ENCODE measurements at places on chromosomes 12 and 14.

DNA sequence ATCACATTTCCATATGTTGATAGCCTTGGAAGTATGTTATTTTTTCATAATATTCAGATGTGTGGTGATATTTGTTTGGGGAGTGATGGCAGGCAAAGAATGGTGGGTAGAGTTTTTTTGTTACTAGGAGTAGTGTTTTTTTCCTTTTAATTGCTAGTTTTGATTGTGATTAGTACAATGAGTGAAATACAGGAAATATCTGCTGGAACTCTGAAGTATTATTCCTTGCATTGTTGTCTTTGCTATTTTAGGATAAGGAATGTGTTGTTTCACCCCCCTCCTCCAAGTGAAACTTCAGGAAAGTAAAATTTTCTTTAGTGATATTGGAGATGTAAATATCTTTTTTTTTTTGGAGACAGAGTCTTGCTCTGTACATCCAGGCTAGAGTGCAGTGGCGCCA is 105.4 kb downstream of the DIP2B start:
- DNase-seq: no peak

DNA sequence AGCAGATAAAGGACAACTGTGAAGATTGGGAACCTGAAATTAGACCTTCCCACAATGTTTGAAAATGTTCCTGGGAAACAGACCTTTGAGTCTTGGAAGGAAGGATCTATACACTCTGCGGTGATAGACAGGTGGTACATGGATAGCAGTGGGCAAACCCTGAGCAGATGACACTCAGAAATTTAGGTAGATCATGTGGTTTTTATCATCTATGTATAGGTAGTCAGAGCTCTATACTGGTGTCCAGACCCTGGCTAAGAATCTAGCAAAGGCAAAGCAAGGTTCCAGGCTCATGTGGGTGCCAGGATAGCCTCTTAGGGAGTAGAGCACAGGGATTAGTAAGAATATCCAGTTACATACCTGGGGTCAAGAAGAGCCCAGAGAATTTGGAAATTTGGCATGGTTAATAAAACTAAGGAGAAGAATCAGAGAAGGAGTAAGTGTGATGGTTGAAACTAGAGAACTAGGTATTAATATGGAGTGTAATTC is 331.2 kb upstream of the FBXO33 start:
- no peak for DNase-seq

GRCh38 chr12:90576707-90577106 is 378.3 kb downstream of the CCER1 start:
- no peak for DNase-seq

GRCh38 chr12:80707126-80707829 is at the start of gene MYF6:
Gene MYF6, plus strand, starts transcription at chr12:80707634. Its CDS starts 86 bp downstream, at chr12:80707720.
- DNase-seq: no peak

- no peak for DNase-seq
These were observed 47.3 kb downstream of the KDM2B start for GRCh38 chr12:121533394-121534090.

- no peak for DNase-seq
These were observed at the start of gene JAG2 for GRCh38 chr14:105168496-105168978. Gene JAG2, minus strand, starts transcription at chr14:105168776. Its CDS starts 356 bp downstream, at chr14:105168420.

- DNase-seq: no peak
These were observed 28.1 kb downstream of the SPRING1 start for GRCh38 chr12:116709768-116710167.

DNA sequence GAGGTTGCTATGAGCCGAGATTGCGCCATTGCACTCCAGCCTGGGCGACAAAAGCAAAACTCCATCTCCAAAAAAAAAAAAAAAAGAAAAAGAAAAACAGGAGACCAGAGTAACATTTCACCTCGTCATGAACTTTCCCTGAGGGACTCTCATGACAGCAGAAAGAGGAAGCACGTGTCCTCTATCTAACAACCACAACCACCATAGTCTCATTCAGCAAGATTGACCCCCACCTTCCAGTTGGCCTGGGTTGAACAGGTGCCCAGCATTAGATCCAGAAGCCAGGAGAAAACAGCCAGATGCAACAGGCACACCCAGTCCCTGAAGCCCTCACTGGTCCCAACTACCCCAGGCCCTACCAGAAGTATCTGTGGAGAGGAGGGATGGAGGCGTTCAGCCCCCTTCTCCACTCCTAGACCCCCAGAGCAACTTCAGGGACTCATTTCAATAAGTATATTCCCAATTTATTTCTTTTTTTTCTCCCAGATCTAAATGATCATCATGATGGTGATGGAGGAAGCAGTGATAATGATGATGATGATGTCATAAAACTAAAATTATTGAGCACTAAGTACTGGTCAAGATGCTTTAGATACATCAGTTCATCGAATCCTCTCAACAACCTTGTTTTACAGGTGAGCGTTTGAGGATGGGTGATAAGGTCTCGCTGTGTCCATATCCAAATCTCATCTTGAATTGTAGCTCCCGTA is 235.0 kb downstream of the EFCAB11 start:
- DNase-seq: no peak

GRCh38 chr12:111636209-111636945 is 37.3 kb upstream of the ATXN2 start:
- DNase-seq: peak; percentile 93

GRCh38 chr14:56798447-56799342 is 11.6 kb downstream of the OTX2 start:
- DNase-seq: no peak

GRCh38 chr12:5187136-5187535 is 143.5 kb downstream of the KCNA5 start:
- no peak for DNase-seq

DNA sequence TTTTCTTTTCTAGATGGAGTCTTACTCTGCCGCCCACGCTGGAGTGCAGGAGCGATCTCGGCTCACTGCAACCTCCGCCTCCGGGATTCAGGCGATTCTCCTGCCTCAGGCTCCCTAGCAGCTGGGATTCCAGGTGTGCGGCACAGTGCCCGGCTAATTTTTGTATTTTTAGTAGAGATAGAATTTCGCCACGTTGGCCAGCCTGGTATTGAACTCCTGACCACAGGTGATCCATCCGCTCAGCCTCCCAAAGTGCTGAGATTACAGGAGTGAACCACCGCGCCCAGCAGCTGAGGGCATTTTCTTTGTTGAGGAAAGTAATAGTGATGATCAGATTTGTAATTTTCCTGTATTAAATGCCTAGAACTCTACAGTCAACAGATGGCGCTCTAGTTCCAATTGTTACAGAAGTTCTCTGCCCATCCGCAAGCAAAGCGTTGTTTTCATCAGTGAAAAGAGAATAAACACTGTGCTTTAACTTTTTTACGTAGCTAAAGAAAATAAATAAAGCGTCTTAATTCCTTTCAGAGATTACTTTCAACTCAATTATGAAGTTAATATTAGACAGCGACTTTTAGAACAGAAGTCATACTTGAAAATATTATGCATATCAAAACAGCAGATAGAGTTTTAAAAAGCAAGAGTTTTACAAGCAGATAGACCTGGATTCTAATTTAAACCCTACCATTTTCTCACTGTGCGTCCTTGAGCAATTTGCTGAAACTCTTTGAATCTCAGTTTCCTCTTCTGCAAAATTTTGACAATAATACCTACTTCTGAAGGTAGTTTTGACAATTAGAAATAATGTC is 335.1 kb downstream of the DUSP6 start:
- DNase-seq: peak; percentile 75

DNA sequence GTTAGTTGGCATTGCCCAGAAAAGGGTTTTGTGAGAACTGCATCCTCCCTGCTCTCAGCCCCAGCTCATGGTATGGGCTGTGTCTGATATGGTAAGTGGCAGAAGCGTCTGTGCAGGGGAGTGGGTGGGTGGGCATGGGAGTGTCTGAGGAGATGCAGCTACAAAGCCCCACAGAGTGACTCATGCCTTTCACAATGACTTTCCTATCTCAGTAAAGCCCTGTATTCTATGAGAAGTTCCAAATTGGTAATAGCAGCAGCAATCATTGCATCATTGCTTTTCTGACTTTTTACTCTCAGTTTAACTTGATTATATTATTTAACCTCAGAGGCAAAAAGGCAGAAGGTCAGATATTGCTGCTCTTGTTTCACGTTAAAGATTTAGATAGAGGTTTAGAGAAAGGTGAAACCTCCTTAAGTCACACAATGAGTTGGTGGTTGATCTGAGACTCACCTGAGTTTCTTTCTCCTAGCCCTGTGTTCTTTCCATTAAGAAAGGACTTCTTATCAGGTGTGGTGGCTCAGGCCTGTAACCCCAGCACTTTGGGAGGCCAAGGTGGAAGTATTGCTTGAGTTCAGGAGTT is 171.7 kb downstream of the SLC5A8 start:
- DNase-seq: no peak

- no peak for DNase-seq
These were observed 3.4 kb upstream of the TEX22 start for GRCh38 chr14:105394714-105395537.

DNA sequence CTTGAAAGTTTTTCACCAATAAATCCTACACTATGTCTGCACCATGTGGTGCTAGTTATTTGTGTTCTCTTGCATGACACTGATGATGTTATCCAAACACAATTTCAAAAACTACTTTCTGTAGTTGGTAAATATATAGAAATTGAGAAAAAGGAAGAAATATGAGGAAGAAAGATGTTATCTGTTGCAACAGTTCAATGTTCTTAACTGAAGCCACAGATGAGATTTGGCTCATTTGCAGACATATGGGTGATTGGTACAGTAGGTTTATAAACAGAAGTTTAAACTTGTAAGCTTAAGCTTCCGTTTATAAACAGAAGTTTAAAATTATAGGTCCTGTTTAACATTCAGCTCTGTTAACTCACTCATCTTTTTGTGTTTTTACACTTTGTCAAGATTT is at the start of gene CLEC12A:
TSS of gene CLEC12A (plus strand) at position 229 of the 400 bp plus-strand sequence. CDS start 188 bp downstream, outside the sequence.
- DNase-seq: no peak

- DNase-seq: peak; percentile 81
These were observed 224.6 kb upstream of the CRY1 start for GRCh38 chr12:107317751-107318555.

DNA sequence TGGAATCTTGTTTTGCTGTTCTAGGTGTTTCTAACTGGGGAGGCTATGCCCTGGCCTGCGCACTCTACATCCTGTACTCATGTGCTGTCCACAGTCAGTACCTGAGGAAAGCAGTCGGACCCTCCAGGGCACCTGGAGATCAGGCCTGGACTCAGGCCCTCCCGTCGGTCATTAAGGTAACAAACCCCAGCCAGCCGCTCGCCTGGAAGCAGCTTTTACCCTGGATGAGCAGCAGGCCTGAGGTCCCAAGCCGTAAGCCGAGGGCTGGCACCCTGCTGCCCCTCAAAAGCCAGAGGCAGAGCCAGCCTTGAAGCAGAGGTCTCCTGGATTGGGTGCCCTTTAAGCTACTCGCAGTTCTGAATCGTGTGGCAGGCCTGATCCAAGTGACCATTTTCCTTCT is 29.1 kb downstream of the GPR68 start:
- no peak for DNase-seq

DNA sequence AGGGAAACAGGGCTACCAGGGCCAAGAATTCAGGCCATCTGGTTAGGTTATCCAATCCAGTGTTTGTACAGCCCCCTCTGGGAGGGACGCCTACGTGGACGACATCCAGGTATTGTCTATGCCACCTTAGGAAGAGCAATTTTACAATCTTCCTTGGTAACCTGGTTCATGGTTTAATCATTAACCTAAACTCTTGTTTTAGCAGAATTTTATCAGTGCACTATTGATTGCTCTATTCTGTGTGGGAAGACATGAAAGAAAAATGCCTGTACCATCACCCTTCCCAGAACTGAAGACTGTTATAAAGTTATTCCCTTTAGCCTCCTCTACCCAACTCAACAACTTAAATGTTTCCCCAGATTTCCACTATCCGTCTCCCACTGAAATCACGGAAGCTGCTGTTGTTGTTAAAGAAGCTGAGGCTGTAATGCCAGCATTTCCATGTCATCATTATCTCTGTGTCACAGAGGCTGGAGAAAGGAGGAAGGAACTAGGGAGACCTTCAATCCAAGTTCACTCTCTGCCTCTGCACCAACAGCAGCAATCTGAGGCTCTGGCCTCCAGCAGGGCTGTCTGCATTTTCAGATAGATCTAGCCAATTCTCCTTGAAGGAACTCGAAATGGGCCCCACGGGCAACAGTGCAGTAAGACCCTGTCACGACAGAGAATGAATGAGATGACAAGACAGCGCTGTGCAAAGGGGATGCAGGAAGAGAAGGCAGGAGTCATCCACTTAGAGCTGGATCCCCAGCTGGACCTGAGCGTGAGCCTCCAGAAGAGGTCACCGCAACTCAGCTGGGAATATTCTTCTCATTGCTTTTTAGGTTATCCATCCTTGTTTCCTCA is 183.4 kb upstream of the GZMB start:
- peak; percentile 67 for DNase-seq

GRCh38 chr12:26833743-26834490 is 923 bp upstream of the ITPR2 start:
- DNase-seq: peak; percentile 29

- no peak for DNase-seq
These were observed 36.7 kb downstream of the PRICKLE1 start for GRCh38 chr12:42552822-42553221.

- DNase-seq: no peak
These were observed 113.6 kb downstream of the ZFP36L1 start for GRCh38 chr14:68679301-68679700.

DNA sequence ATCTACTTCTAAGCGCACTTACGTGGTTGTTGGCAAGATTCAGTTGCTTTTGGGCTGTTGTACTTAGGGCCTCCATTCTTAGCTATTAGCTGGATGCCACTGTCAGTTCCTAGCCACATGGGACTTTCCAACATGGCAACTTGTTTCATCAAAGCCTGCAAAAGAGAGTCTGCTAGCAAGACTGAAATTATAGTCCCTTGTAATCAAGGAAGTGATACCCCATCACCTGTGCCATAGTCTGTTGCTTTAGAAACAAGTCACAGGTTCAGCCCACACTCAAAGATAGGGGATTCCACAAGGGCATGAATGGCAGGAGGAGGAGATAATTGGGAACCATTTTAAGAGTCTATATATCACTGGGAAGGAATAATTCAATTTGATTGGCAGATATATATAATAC is 27.1 kb upstream of the SLC17A8 start:
- no peak for DNase-seq

DNA sequence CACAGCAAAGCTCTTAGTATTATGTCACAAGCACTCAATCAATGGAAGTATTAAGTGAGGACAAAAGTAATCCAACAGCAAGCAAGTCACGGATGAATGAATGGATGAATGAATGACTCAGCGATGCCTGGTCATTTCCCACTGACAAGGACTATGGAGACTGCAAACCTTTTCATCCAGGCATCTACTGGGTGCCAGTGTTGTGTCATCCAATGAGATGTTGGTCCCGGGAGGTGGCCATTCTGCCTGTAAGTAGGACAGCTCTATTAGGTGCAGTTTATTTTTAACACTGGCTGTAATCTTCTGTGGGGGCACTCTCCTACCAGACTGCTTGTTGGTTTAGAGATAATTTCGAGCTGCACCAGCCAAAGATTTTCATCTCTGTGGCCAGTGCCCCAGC is 39.4 kb downstream of the STAB2 start:
- peak; percentile 25 for DNase-seq

Data from muscle of arm (tissue), 14 donors.